Kidney (tissue), 22 donors: ENCODE measurements at places on chromosomes 12 and 14. TPM values are rescaled to one million over a fixed set of nuclear protein-coding genes. Genes with fewer than 3 reads are reported as not detected.

- DNase-seq, result no peak
Observed at GRCh38 chr12:6452245-6452943, 552 bp downstream of the TAPBPL start.

DNA sequence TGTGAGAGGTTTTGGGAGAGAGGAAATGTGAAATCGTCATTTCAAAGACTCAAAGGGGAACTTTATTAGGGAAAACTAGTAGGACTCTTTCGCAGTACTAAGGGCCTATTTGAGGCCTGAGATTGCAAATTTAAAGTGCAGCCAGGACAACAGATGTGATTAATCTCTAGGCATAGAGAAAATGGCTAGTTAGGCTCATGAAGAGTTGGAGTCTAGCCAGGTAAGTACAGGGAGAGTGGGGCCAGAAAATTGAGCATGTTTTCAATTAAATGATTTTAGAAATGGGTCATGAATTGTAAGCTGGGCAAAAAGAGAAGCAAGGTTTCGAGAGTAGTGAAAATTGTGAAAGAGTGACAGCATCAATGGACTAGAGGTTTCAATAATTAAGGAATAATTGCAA lies 91.9 kb upstream of the LMNTD1 start:
- no peak for DNase-seq

- no peak for DNase-seq
Observed at GRCh38 chr12:109625131-109625559, 51.6 kb downstream of the MVK start.

DNA sequence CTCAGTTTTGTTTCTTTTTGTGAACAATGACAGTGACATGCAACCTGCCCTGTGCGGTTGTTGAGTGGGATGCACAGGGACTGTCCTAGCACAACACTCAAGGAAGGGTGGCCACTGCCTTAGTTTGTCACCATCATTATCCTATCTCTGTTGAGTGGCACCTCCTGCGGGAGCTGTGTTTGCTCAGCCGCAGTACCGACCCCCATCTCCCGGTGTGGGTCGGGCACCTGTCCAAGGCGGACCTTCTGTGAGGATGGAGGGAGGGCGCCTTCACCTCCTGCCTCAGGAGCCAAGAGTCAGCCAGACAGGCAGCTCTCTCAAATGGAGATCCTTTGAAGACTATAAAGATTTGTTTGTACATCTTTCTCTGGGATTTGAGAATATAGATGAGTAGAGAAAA lies 142.1 kb downstream of the TSPAN9 start:
- DNase-seq, result no peak

GRCh38 chr12:54689034-54689372 lies 40.8 kb upstream of the DCD start:
- no peak for DNase-seq

Gene NOVA1
- polyA plus RNA-seq, result 10.2 TPM
